ENCODE measurements at places on chromosomes 13 and 19. TPM values are rescaled to one million over a fixed set of nuclear protein-coding genes. Genes with fewer than 3 reads are reported as not detected.

CCL25 gene
- total RNA-seq, result 1.3 TPM

DGKH gene
- 5.4 TPM for total RNA-seq

PEAK3 gene
- total RNA-seq, result 0.58 TPM

ZNF431 gene
- total RNA-seq, result 20.6 TPM

SSC5D gene
- total RNA-seq, result 2.4 TPM

CD70 gene
- total RNA-seq, result 6.0 TPM

C19orf67 gene
- 0.50 TPM for total RNA-seq

NLRP11 gene
- not detected for total RNA-seq

SIRT6 gene
- total RNA-seq, result 20.9 TPM

PET100 gene
- 94.6 TPM for total RNA-seq

MAST3 gene
- total RNA-seq, result 7.0 TPM

CEACAM8 gene
- 0.32 TPM for total RNA-seq

ZNF112 gene
- 10.6 TPM for total RNA-seq

ZNF568 gene
- 26.2 TPM for total RNA-seq

POU4F1 gene
- total RNA-seq, result not detected

PNMA8A gene
- 0.86 TPM for total RNA-seq

RUBCNL gene
- 2.1 TPM for total RNA-seq

SAFB2 gene
- total RNA-seq, result 46.3 TPM

ZNF211 gene
- total RNA-seq, result 13.9 TPM

P2RY11 gene
- total RNA-seq, result 3.7 TPM

C19orf38 gene
- 0.25 TPM for total RNA-seq

CAPN12 gene
- total RNA-seq, result 0.50 TPM

ZNF136 gene
- 11.9 TPM for total RNA-seq

KLK4 gene
- total RNA-seq, result not detected

UGGT2 gene
- 32.1 TPM for total RNA-seq

RXFP2 gene
- total RNA-seq, result 0.10 TPM

PCSK4 gene
- 4.1 TPM for total RNA-seq

DENND1C gene
- 0.87 TPM for total RNA-seq

C19orf85 gene
- total RNA-seq, result 0.38 TPM

ZNF681 gene
- 0.10 TPM for total RNA-seq

HSH2D gene
- total RNA-seq, result 0.25 TPM

RABAC1 gene
- total RNA-seq, result 125 TPM

CNN1 gene
- 1.1 TPM for total RNA-seq

GALP gene
- total RNA-seq, result not detected

GAS6 gene
- total RNA-seq, result 6.3 TPM

SBK2 gene
- not detected for total RNA-seq

Measured in motor neuron (in vitro differentiated cells).